Left lung (tissue), 14 donors: ENCODE measurements at places on chromosomes 4 and X. TPM values are rescaled to one million over a fixed set of nuclear protein-coding genes. Genes with fewer than 3 reads are reported as not detected.

GRCh38 chr4:99572527-99573240 is 1.9 kb upstream of the MTTP start:
- DNase-seq: no peak

GRCh38 chr4:88981556-88981955 is 75.4 kb downstream of the FAM13A start:
- no peak for DNase-seq

GRCh38 chrX:16920075-16920474 is 26.4 kb upstream of the REPS2 start:
- no peak for DNase-seq

- DNase-seq: no peak
Observed at GRCh38 chr4:158213466-158213865, 3.2 kb downstream of the TMEM144 start.

Gene FRMPD3
- 9.3 TPM for polyA plus RNA-seq

Gene UGT2B15
- 0.51 TPM for polyA plus RNA-seq

Gene UGT2A3
- polyA plus RNA-seq: 1.5 TPM

Gene MAGEA8
- polyA plus RNA-seq: 0.26 TPM

Gene SYTL4
- polyA plus RNA-seq: 11.5 TPM

Gene UTP3
- 34.4 TPM for polyA plus RNA-seq
